ENCODE measurements at places on chromosomes 7 and 10.

DNA sequence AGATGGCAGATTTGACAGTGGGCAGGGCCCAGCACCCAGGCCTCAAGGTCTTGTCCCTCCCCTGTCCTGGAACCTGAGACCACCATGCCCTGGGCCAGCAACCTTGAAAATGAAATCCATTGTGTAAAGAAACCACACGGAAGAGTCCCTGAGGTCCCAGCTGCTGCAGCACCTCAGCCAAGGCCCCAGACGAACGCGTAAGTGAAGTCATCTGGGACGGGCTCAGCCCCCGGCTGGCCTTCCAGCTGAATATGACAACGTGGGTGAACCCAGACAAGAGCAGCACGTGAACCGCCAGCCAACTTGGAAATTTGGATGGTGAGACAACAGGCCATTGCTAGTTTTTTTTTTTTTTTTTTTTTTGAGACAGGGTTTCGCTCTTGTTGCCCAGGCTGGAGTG, 70.3 kb downstream of the CYTH3 start:
- H3K4me3 ChIP-seq: no peak overlapping the region
- DNase-seq: no peak
- H3K4me1 ChIP-seq: peaks cover 48% of the 10 kb centered on the region

DNA sequence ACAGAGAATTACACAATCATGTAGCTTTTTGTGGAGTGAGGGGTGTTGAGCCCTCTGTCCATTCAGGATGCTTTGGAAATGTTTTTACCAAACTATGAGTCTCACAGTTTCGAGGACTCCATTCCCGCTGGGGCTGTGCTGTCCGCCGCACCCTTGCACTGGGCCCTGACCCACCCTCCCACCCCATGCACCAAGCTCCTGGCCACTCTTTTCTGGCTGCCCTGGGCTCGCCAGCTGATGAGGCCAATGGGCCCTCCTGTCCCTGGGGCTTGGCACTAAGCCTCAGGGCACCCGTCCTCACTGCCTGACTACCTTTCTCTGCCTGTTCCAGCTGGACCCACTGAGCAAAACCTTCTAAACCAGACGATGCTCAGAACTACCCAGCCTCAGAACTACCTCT, 332.1 kb downstream of the PTPRN2 start:
- no peak overlapping the region for H3K4me3 ChIP-seq
- H3K27me3 ChIP-seq: no peaks in the 10 kb centered on the region
- peaks cover 12% of the 10 kb centered on the region for H3K4me1 ChIP-seq
- no peak for DNase-seq

GRCh38 chr10:128473911-128474310, 347.7 kb upstream of the MKI67 start:
- H3K4me1 ChIP-seq: peaks cover 6% of the 10 kb centered on the region
- H3K27me3 ChIP-seq: no peaks in the 10 kb centered on the region
- DNase-seq: no peak
- no peak overlapping the region for H3K27ac ChIP-seq

- no peak overlapping the region for H3K4me3 ChIP-seq
- no peaks in the 10 kb centered on the region for H3K27me3 ChIP-seq
- no peak for DNase-seq
- H3K27ac ChIP-seq: no peak overlapping the region
- H3K4me1 ChIP-seq: no peaks in the 10 kb centered on the region
- H3K36me3 ChIP-seq: no peaks in the 10 kb centered on the region
Measured at GRCh38 chr7:140570120-140570519, 70.5 kb downstream of the DENND2A start.

DNA sequence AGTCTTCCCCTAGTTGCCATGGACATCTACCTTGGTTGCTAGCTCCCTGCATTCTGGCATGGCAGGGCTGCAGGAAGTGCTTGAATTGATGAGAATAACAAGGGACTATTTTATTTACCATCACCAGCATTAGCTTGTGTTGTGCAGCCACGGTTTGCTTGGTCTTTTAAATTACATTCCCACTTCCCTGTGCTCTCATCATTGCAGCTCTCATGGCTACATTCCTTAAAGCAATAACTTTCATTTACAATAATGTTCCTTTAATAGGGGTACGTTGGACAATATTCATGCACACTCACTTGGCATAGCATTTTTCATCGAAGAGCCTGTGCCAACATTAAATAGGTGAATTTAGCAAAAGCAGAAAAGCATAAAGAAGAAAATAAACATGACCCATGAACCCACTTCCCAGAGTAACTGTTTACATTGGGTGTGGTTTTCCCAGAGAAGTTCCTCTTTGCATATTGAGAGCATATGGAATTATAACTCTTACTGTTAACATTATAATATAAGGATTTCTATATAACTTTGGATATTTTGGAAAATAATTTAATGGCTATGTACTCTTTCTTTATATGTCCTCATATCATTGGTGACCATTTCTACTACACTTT, 113.2 kb upstream of the VWC2 start:
- no peak for DNase-seq
- H3K27ac ChIP-seq: no peak overlapping the region
- H3K36me3 ChIP-seq: peaks cover 5% of the 10 kb centered on the region
- no peaks in the 10 kb centered on the region for H3K27me3 ChIP-seq

- DNase-seq: no peak
- no peaks in the 10 kb centered on the region for H3K36me3 ChIP-seq
- no peaks in the 10 kb centered on the region for H3K27me3 ChIP-seq
- no peak overlapping the region for H3K4me3 ChIP-seq
Measured at GRCh38 chr7:40482845-40483244, 348.0 kb downstream of the SUGCT start.

DNA sequence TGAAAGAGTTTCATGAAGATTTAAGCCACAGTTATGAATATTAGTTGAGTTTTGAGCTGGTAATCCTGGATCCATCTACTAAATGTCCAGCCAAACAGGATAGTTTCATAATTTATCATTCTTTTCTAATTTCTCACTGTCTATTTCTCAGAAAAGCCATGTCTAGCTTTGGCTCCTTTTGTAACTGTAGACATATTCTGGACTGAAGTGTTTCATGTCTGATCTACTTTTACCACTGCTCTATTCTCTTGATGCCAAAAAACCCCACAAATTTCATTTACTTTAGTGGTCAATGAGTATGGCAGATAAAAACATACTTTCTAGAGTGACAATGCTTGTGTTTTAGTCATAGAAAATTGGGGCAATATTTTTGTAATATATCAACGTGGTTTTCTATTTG, 61.2 kb downstream of the ICA1 start:
- no peak for DNase-seq
- no peaks in the 10 kb centered on the region for H3K27me3 ChIP-seq
- no peak overlapping the region for H3K4me3 ChIP-seq

GRCh38 chr10:20644421-20644820, 252.7 kb downstream of the NEBL start:
- H3K27ac ChIP-seq: no peak overlapping the region
- no peaks in the 10 kb centered on the region for H3K4me1 ChIP-seq
- no peak for DNase-seq

- no peak overlapping the region for H3K27ac ChIP-seq
- H3K4me1 ChIP-seq: peaks cover 28% of the 10 kb centered on the region
- H3K4me3 ChIP-seq: no peak overlapping the region
- peaks cover 22% of the 10 kb centered on the region for H3K36me3 ChIP-seq
- H3K27me3 ChIP-seq: no peaks in the 10 kb centered on the region
- no peak for DNase-seq
Measured at GRCh38 chr7:36939816-36940215, 215.5 kb upstream of the AOAH start.

DNA sequence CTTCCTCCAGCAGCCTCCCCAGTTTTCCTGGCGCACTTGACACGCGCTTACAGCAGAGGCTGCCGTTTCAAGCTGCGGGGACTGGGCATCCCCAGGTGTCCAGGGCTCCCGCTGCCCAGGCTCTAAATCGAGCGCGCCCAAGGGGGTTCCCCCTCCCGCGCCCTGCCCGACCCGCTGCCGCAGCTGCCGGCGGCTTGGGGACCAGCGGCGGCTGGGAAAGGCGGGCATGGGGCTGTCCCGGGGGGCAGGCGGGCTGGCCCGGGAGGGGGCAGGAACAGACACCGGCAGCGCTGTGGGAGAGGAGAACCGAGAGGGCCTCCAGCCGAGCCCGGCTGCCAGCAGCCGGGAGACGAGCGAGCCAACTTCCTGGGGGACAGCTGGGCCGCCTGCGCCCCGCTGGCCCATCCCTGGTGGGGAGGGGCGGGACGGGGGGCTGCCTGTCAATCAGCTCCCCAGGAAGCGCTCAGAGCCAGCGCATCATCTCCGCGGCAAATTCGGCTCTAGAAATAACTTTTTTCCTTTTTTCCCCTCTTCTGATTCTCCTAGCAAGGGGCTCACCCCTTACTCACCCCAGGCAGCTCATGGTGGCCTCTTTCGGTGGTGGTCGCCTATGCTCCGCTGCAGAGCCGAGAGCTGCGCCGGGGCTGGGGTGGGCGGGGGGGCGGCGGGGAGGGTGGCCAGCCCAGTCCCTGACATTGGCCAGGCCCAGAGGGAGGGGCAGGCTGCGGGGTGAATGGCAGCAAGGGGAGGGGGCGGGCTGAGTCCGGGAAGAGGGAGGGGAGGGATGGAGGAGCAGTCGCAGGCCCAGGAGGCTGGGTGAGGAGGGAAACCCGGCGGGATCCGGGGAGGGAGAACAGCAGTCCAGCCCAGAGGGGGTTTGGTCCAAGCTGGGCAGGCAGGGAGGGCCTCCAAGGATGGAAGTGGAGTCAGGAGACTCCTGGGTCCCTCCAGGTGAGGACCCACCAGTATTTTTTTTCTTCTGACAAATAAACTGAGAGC, 14.7 kb downstream of the GRID2IP start:
- DNase-seq: peak; percentile 87
- no peak overlapping the region for H3K27ac ChIP-seq
- peak overlapping the region; percentile 67 for H3K4me3 ChIP-seq

DNA sequence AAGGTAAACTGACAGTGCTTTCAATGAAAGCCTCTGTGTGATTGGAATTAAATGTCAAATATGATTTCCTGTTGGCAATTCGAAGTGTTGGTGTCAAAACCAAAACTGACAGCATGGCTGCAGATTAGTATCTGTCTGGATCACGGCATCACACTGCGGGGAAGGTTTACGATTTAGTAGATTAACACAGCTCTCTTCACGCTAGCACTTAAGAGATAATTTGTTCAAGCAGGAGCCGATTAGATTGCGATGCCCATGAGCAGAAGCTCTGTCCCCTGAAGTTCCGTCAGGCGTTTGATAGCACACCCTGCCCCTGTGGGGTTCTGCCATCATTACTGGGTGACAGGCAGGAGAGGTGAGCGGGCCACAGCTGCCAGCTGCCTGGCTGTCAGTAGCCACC, 279.5 kb upstream of the AUTS2 start:
- H3K27ac ChIP-seq: no peak overlapping the region
- DNase-seq: no peak
- H3K4me3 ChIP-seq: no peak overlapping the region
- H3K4me1 ChIP-seq: no peaks in the 10 kb centered on the region

GRCh38 chr10:58414270-58415041, 29.2 kb downstream of the TFAM start:
- H3K36me3 ChIP-seq: peaks cover 4% of the 10 kb centered on the region
- no peak overlapping the region for H3K27ac ChIP-seq
- no peak overlapping the region for H3K4me3 ChIP-seq
- DNase-seq: no peak
- H3K4me1 ChIP-seq: peaks cover 21% of the 10 kb centered on the region

GRCh38 chr7:23918856-23919255, 208.8 kb downstream of the STK31 start:
- DNase-seq: no peak
- H3K4me1 ChIP-seq: peaks cover 7% of the 10 kb centered on the region
- no peaks in the 10 kb centered on the region for H3K36me3 ChIP-seq
- peaks cover 4% of the 10 kb centered on the region for H3K27me3 ChIP-seq
- H3K4me3 ChIP-seq: no peak overlapping the region

DNA sequence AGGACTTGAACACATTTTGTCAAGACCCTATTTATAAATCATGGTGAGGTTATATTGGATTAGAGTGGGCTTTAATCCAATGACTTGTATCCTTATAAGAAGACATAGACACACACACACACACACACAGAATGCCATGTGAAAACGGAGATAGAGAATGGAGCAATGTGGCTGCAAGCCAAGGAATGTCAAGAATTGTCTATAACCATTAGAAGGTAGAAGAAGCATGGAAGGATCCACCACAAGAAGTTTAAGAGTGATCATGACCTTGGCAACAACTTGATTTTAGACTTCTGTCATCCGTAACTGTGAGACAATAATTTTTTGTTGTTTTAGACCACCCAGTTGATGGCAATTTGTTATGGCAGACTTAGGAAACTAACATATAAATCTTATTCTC, 514.2 kb downstream of the TFEC start:
- no peak overlapping the region for H3K4me3 ChIP-seq
- no peak for DNase-seq
- no peak overlapping the region for H3K27ac ChIP-seq
- peaks cover 7% of the 10 kb centered on the region for H3K27me3 ChIP-seq

GRCh38 chr10:11626071-11626470, 14.6 kb upstream of the USP6NL start:
- DNase-seq: no peak
- peaks cover 3% of the 10 kb centered on the region for H3K4me1 ChIP-seq
- no peaks in the 10 kb centered on the region for H3K27me3 ChIP-seq
- no peaks in the 10 kb centered on the region for H3K36me3 ChIP-seq
- no peak overlapping the region for H3K27ac ChIP-seq

DNA sequence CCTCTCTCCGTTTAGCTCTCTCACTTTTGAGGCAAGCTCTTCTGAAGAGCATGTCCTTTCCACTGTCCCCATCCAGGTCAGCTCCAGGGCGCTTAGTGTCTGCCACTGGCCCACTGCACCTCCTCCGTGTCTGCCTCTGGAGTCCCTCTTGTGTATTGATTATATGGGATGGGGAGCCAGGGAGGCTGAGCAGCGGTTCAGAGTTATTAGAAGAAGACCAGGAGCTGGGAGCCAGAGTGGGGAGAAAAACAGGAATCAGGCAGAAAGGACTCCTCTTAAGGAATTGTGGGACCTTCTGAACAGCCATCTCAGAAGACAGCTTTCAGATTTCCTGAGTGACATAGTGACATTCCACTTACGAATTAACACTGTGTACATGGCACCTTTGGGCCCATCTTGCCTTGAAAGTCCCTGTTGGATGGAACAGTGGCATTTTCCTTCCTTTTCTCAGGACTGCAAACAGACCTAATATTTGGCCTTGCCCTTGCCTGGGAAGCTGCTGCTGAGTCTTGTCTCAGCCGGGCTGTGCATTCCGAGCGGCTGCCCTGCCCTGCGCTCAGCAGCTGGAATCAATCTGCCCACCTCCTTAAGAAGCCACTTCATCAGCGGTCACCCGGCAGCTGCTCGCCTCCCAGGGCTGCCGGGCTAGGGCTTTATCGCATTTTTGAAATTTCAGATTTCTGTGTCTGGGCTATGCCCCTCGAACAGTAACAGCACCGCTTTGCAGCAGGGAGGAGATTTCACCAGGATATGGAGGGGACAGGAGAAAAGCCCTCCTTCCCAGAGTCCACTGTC, 81.1 kb upstream of the PRKG1 start:
- no peak for DNase-seq
- no peaks in the 10 kb centered on the region for H3K36me3 ChIP-seq
- peak overlapping the region; percentile 80 for H3K4me3 ChIP-seq
- H3K4me1 ChIP-seq: peaks cover 20% of the 10 kb centered on the region
- H3K27me3 ChIP-seq: peaks cover 51% of the 10 kb centered on the region

DNA sequence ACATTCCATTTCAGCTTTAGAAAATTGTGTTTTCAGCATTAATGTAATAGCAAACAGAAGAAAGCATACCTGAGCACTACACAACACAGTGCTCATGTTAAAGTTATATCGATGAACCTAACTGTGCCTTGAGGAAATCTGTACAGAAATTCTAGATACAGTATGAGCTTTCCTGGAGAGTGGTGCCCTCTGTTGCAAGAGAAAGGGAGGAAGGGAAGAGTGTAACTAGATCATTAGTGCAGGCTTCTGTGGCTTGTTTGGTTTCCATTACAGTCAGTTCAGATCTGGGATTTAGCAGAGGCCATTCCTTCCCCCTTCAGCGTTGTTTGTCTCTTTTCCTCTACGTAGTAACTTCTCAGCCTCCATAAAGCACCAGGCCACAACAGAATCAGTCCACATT, 139.7 kb downstream of the HTR7 start:
- H3K4me1 ChIP-seq: peaks cover 19% of the 10 kb centered on the region
- no peak for DNase-seq
- H3K27me3 ChIP-seq: no peaks in the 10 kb centered on the region
- H3K27ac ChIP-seq: no peak overlapping the region
